Subcutaneous preadipocyte (primary cell): ENCODE measurements at places on chromosomes 1 and 21. TPM values are rescaled to one million over a fixed set of nuclear protein-coding genes. Genes with fewer than 3 reads are reported as not detected.

Gene TMEM82
- total RNA-seq = not detected in 2 replicates

Gene GOLT1A
- total RNA-seq = not detected in 2 replicates

Gene NTRK1
- 0.20 TPM in 1 of 2 replicates, not detected in the other for total RNA-seq

Gene PCBP3
- total RNA-seq = 15.1 and 42.6 TPM in 2 replicates

Gene OR2T2
- total RNA-seq = not detected in 2 replicates

Gene HMGCL
- total RNA-seq = 24.8 and 29.8 TPM in 2 replicates

Gene NPHS2
- not detected in 2 replicates for total RNA-seq

Gene ODF2L
- 33.0 and 35.6 TPM in 2 replicates for total RNA-seq

Gene LCE2B
- not detected in 2 replicates for total RNA-seq
